Testis (tissue), 5 donors: ENCODE measurements at places on chromosomes 12 and 14.

DNA sequence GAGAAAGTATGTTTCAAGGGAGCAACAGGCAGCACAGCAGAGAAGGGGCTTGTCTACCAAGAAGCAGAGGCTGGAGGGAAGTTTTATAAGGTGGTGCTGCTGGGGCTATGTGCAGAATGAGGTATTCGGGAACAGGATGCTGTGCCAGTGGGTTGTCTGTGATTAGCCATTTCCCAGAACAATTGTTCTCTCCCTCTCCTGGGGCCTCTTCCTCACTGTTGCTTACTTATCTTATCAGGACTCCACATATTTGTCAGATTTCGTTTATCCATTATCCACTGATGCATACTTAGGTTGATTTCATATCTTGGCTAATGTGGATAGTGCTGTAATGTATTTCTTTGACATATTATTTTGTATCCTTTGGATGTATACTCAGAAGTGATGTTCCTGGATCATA, 195.1 kb upstream of the RTL1 start:
- no peaks in the 10 kb centered on the region for H3K36me3 ChIP-seq
- H3K4me3 ChIP-seq = no peak overlapping the region
- H3K27ac ChIP-seq = no peak overlapping the region
- no peaks in the 10 kb centered on the region for H3K4me1 ChIP-seq
- DNase-seq = peak; percentile 2

DNA sequence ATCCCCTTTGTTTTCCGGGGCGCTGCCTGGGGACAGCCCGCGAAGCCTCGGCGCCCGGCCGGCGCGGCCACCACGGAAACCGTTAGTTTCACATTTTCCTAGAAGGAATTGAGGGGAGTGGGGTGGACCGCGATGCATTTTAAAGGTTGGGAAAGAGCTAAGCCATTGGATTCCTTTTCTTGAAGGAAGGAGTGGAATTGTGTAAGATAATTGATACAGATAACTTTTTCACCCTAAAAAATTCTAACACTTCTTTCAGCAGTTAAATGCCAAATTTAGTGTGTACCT, 137.1 kb downstream of the MON2 start:
- no peak for DNase-seq
- H3K27ac ChIP-seq = peak overlapping the region; percentile 99
- H3K4me1 ChIP-seq = peaks cover 5% of the 10 kb centered on the region
- H3K27me3 ChIP-seq = no peaks in the 10 kb centered on the region
- no peaks in the 10 kb centered on the region for H3K36me3 ChIP-seq
- H3K4me3 ChIP-seq = peak overlapping the region; percentile 86

DNA sequence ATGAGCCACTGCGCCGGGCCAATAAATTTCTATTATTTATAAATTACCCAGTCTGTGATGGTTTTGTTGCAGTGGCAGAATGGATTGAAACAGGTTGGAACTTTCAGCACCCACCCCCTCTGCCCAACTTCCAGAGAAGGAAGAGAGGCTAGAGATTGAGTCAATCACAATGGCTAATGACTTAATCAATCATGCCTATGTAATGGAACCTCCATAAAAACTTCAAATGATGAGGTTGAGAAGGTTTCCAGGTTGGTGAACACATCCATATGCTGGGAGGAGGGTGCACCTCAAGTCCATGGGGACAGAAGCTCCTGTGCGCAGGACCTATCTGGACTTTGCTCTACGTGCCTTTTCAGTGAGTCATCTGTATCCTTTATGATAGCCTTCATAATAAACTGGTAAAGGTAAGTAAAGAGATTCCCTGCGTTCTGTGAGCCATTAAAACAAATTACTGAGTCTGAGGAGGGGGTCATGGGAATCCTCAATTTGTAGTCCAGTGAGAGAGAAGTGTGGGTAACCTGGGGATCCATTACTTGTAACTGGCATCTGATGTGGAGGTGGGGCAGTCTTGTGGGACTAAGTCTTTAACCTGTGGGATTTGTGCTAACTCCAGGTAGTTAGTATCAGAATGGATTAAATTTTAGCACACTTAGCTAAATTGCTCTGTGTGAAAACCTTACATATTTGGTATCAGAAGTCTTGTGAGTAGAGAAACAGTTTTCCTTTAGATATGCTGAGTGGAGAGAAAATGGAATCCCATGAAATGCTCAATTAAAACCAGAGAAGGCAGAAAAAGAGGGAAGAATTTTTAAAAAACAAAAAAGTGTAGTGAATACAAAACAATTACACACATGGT, 11.7 kb upstream of the NGDN start:
- no peaks in the 10 kb centered on the region for H3K27me3 ChIP-seq
- no peak overlapping the region for H3K27ac ChIP-seq
- no peaks in the 10 kb centered on the region for H3K4me1 ChIP-seq
- H3K36me3 ChIP-seq = no peaks in the 10 kb centered on the region
- DNase-seq = no peak

GRCh38 chr14:103561381-103562178, 877 bp downstream of the BAG5 start:
- peak overlapping the region; percentile 88 for H3K27ac ChIP-seq
- H3K36me3 ChIP-seq = no peaks in the 10 kb centered on the region
- no peak for DNase-seq
- H3K4me3 ChIP-seq = peak overlapping the region; percentile 99

GRCh38 chr14:69050240-69051184, 71.4 kb upstream of the ACTN1 start:
- no peaks in the 10 kb centered on the region for H3K27me3 ChIP-seq
- H3K27ac ChIP-seq = peak overlapping the region; percentile 47
- no peak overlapping the region for H3K4me3 ChIP-seq
- no peak for DNase-seq
- no peaks in the 10 kb centered on the region for H3K36me3 ChIP-seq
- H3K4me1 ChIP-seq = peaks cover 48% of the 10 kb centered on the region
